ENCODE measurements at places on chromosomes 7 and 10.

DNA sequence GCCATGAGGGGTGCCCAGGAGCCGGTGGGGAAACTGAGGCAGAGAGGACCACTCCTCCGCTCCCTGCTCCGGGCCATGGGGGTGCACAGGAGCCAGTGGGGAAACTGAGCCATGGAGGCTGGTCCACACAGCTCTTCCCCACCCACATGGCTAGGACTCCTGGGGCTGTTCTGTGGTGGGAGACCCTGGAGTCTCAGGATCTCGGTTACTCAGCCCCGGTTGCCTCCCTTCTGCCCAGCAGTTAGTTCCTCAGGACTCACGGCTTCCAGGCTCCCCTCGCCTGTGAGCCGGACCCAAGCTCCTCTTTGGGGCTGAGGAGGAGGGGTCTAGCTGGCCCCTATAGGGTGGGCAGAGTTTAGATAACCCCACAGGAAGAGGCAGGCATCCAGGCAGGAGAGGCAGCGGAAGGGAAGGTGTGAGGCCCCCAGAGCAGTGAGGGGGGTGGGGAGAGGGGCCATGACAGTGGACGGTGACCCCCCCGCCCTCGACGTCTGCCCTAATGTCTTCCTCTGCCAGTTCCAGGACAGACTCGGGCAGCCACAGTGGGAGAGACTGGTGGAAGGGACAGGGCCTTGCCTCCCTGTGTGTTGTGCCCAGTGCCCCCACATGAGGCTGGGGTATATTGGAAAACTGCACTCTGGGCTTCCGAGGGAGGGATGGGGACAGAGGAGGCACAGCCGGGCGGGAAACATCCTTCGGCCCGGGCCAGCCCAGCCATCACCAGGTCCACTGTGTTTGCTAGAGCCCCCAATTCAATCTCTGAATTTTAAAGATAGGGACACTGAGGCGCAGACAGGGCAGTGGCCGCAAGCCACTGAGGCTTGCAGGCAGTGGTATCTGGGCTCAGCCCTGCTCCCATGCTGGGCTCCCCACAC lies 4.3 kb downstream of the ELFN1 start:
- DNase-seq, result no peak

- no peak for DNase-seq
Observed at GRCh38 chr7:90842430-90842788, 246.3 kb downstream of the CDK14 start.

- DNase-seq, result peak; percentile 50
Observed at GRCh38 chr7:110442381-110442837, 648.5 kb upstream of the LRRN3 start.

GRCh38 chr7:86181474-86181873 lies 462.2 kb upstream of the GRM3 start:
- DNase-seq, result no peak

DNA sequence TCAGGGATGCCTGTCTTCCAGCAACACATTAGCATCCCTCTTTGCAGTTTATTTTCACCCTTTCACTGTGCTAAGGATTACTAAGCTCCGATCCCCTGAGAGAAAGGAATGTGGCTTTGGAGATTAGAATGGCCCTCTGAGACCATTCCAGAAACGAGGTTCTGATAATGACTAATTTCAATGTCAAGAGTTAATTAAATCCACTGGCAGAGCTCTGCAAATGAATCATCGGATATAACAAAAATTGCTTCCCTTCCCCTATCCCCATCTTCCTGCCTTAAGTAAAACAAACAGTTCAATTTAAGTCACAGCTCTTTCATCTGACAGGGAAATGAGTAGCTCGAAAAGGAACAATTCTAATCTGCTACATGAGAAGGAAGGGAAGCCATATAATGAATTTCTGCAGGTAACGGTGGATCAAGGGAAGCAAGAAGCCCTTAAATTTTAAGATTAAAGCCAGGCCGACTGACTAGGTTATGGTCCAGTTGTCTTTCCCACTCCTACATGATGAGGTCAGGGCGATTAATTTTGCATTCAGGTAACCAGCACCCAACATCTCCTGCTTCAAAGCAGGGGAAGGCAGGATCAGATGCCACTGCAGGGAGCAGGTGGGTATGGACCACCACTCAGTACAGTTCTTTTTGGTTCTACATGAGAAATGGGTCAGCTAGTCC lies 50.5 kb downstream of the MALSU1 start:
- DNase-seq, result no peak

GRCh38 chr7:158492367-158492764 lies 95.3 kb downstream of the PTPRN2 start:
- DNase-seq, result no peak

GRCh38 chr7:25494896-25495295 lies 266.6 kb upstream of the NPVF start:
- DNase-seq, result no peak

GRCh38 chr10:127278001-127278400 lies 81.6 kb upstream of the INSYN2A start:
- DNase-seq, result no peak

DNA sequence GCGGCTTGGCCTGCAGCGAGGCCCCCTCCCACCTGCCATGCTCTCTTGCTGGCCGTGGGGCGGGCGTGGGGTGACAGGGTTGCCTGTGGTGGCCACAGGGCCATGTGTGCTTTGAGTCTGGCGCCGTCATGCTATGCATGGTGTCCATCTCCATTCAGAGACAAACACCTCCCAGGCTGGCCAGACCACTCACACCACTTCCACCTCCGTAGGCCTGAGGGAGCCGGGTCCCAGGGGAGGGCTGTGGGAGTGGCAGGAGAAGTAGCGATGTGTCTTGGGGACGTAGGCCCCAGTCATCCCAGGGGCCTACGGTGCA lies 65.5 kb downstream of the DNAJB6 start:
- no peak for DNase-seq

- DNase-seq, result no peak
Observed at GRCh38 chr7:106693677-106694353, 32.9 kb upstream of the CCDC71L start.

DNA sequence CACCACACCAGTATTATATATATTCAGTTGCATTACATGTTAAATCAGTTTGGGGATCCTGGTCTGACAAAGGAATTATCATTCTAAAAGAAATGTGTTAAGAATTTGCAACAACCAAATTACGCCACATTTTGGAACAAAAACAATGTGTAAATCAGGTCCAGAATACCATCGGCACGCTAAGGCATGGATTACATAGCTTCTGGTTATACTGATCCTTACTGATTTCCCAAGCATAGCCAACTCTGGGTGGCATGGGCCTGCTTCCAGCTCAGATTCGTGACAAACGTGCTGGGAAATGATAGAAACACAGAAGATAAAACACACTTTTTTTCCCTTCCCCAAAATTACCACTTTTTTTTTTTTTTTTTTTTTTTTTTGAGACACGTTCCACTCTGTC lies 660.0 kb downstream of the SORCS1 start:
- no peak for DNase-seq

DNA sequence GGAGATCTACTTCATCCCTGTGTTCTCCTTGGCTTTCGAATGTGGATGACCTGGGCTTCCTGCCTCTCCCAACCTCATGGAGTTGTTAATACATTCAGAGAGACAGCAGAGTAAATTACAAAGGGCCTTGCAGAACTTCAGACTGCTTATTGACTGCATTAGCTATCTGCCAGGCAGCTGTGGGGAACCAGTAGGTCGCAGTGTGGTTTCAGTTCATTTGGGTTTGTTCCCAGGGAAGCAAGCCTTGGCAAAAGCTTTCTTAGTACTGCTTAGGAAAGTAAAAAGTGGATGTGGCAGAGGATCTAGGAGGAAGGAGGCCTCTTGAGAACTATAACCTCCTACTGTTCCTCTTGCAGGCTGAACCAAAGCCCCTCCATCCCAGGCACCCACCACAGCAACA lies 9.2 kb downstream of the NPFFR1 start:
- DNase-seq, result no peak

DNA sequence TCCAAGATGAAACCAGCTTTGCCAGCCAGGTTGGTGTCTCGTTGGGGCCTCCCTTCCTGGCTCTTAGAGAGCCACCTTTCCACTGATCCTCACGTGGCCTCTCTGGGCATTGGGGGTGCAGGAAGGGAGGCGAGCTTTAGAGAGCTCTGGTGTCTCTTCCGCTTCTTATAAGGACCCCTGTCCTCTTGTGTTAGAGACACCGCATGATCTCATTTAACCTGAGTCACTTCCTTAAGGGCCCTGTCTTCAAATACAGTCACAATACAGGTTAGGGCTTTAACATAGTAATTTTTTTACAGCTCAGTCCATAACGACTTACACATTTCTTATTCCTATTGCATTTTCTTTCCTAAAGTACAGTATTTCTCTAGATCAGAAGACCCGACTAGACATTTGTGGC lies 535.8 kb downstream of the SDK1 start:
- no peak for DNase-seq

- peak; percentile 42 for DNase-seq
Observed at GRCh38 chr7:106736508-106737201, 75.7 kb upstream of the CCDC71L start.

- DNase-seq, result peak; percentile 24
Observed at GRCh38 chr7:33334349-33334748, 205.0 kb downstream of the BBS9 start.

GRCh38 chr7:13651167-13651566 lies 338.3 kb downstream of the ETV1 start:
- DNase-seq, result no peak

- no peak for DNase-seq
Observed at GRCh38 chr7:147978651-147979050, 611.9 kb upstream of the C7orf33 start.

- DNase-seq, result no peak
Observed at GRCh38 chr7:134804351-134804750, 24.9 kb downstream of the CALD1 start.

DNA sequence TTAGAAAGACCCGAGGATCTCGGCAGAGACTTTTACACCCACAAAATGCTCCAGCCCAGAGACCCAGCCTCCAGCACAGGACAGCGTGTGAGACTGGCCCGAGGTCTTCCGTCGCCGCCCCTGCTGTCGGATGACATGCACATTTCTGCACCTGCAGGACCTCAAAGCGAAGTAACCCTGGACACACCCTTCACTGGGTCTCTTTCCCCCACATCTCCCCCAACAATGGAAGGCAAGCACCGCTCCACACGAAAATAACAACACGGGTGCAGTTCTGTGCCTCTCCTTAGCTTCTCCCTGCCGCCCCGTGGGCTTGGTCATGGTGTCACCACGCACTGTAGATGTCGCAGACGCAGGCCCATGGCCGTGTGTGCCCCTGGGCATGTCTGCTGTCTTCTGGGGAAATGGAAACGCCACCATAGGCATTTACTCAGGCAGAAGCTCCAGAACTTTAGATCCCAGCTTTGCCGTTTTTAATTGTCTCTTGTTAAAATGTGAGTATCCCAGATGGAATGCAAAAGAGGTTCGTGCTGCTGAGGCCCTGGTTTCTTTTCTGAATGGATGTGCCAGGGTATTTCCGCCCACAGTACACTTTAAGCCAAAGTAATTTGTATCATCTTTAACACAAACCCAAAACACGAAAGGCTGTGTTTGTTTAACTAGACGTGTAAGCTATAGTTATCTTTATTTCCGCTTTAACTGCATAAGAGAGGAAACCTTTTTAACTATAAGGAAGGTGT lies 237.9 kb downstream of the MGMT start:
- no peak for DNase-seq

- DNase-seq, result no peak
Observed at GRCh38 chr10:77915319-77916105, 11.0 kb downstream of the DLG5 start.

DNA sequence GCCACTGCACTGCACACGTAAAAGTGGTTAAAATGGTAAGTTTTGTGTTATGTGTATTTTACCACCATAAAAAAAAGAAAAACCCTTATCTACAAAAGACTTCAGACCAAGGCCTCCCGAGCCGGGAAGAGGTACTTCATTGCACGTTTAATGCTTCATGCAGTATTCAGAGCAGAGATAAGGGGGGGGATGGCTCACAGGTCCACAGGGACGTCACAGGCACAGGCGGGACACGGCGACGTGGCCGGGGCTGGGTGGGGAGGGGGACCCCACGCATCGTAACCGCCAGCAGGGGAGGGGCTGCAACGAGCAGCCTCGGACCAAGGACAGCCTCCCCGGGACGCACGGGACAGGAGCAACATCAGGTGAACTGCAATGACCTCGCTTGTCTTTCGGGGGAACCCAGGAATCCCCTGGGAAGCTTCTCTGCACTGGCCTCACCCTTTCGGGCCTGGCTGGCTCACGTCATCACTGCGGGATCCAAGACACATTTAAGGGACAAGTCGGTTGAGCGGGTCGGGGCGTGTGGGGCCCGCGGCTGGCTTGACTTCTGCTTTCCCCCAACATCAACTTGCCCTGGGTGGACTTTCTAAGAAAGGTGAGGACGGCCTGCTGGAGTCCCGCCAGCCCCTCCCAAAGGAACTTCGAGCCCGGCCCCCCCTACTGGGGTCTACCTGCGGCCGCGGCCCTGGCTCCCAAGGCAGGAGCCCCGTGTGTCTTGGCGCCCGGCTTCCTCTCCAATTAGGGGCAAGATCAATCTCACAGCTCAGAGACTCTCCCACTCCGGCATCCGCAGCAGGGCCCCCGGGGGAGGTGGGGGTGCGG lies 29.6 kb upstream of the PDGFA start:
- no peak for DNase-seq

DNA sequence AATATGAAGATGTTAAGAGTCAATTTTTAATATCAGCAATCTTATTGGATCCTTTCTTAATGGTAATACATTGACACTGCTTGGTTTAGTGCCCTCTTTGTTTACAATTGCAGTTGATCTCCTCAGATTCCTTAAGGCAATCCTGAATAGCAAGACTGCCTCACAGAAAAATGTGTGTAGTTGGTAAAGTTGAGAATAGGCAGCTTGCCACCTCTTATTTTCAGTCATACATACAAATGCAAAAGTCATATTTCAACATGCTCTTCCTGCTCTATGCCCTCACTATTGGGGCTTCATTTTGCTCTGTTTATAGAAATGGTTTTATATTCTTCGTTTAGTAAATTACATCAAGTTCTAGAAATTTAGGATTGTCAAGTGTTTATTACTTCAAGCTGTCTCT lies 661.1 kb upstream of the ANKRD30A start:
- DNase-seq, result no peak

- DNase-seq, result no peak
Observed at GRCh38 chr10:85604884-85605283, 761.7 kb downstream of the GRID1 start.

DNA sequence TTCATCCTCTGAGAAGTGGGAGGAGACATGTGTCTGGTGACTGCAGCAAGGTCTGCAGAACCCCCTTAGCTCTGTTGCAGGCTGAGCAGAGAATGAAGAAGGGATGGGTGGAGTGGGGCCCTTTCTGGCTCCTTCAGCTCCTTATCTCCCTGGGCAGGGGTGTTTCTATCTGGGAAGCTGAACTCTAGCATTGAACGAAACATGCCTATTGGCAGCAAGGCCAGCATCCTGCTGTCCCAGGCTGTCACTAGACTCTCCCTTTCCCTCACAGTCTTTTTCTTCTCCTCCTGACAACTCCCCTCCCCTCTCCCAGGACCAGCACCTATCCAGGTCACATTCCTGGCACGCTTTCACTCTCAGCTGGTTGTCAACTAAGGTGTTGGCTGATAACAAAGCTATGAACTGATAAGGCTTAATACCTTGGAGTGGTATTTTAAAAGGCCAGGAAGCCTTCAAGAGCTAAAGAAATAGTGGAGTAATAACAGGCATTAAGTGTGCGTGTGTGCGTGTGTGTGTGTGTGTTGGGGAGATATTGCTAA lies 128.8 kb upstream of the FZD8 start:
- no peak for DNase-seq
